Endothelial cell of umbilical vein (primary cell): ENCODE measurements at places on chromosomes 2 and 18. TPM values are rescaled to one million over a fixed set of nuclear protein-coding genes. Genes with fewer than 3 reads are reported as not detected.

GRCh38 chr2:37090019-37090477 lies 5.7 kb downstream of the GPATCH11 start:
- H3K4me1 ChIP-seq: peaks cover 10% of the 10 kb centered on the region
- DNase-seq: no peak
- no peak overlapping the region for H3K27ac ChIP-seq
- no peak overlapping the region for H3K4me3 ChIP-seq
- peaks cover 11% of the 10 kb centered on the region for H3K36me3 ChIP-seq

GRCh38 chr2:104844807-104845551 lies 8.9 kb upstream of the POU3F3 start:
- H3K27me3 ChIP-seq: peaks cover 66% of the 10 kb centered on the region
- no peak overlapping the region for H3K27ac ChIP-seq
- H3K4me1 ChIP-seq: no peaks in the 10 kb centered on the region
- no peak overlapping the region for H3K4me3 ChIP-seq
- DNase-seq: no peak

GRCh38 chr2:60759654-60760053 lies 3.6 kb downstream of the PAPOLG start:
- H3K4me1 ChIP-seq: peaks cover 14% of the 10 kb centered on the region
- no peaks in the 10 kb centered on the region for H3K27me3 ChIP-seq
- H3K27ac ChIP-seq: no peak overlapping the region
- peaks cover 17% of the 10 kb centered on the region for H3K36me3 ChIP-seq

SERPINB10 gene
- total RNA-seq: not detected in 2 replicates
